ENCODE measurements at places on chromosomes 1 and 21. TPM values are rescaled to one million over a fixed set of nuclear protein-coding genes. Genes with fewer than 3 reads are reported as not detected.

The LRP8 gene
- 68.1 TPM for total RNA-seq

- no peaks in the 10 kb centered on the region for H3K27me3 ChIP-seq
- no peak overlapping the region for H3K27ac ChIP-seq
- H3K4me1 ChIP-seq = peaks cover 7% of the 10 kb centered on the region
- no peak overlapping the region for H3K4me3 ChIP-seq
- H3K36me3 ChIP-seq = no peaks in the 10 kb centered on the region
- no peak for DNase-seq
Measured at GRCh38 chr1:19390901-19391595, 78.9 kb downstream of the SLC66A1 start.

The CFAP141 gene
- total RNA-seq = not detected

GRCh38 chr1:54679706-54680105 is 36.0 kb upstream of the TTC4 start:
- H3K4me1 ChIP-seq = no peaks in the 10 kb centered on the region
- no peak for DNase-seq
- no peaks in the 10 kb centered on the region for H3K27me3 ChIP-seq

DNA sequence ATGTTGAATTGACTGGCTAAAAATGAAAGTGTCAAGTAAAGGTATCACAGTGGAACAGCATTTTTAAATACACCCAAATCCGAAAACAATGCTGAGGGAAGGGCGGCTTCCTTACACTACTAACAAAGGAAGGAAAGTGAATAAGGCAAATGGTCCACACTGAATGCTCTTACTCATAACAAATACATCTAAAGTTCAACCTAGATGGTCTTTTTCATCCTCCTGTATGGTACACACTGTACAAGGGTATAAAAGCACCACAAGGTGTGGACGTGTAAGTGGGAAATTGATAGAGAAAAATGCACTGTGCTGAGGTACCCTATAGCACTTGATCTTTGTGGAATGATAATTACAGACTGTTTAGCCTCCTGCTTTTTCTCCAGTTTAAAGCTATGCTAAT is 7.1 kb upstream of the PALMD start:
- no peaks in the 10 kb centered on the region for H3K36me3 ChIP-seq
- H3K4me1 ChIP-seq = peaks cover 2% of the 10 kb centered on the region
- no peaks in the 10 kb centered on the region for H3K27me3 ChIP-seq
- no peak overlapping the region for H3K27ac ChIP-seq
- no peak for DNase-seq

DNA sequence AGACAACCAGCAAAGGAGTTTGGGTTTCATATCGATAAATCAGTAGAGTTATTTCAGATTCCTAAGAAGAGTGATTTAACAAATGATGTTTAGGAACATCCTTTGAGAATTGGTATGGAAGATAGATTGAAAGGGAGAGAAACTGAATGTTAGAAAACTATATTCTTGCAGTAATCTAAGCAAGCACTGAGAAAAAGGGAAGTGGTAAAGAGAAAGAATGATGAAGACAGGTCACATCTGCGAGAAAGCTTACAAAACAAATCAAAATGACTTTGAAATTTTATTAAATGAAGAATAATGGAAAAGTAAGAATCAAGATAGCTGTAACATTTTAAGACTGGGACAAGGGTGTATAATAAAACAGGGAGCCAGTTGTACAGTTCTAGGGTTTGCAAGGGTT is 177.0 kb downstream of the HS2ST1 start:
- no peak for DNase-seq
- H3K27ac ChIP-seq = no peak overlapping the region
- no peaks in the 10 kb centered on the region for H3K4me1 ChIP-seq
- H3K4me3 ChIP-seq = no peak overlapping the region
- no peaks in the 10 kb centered on the region for H3K27me3 ChIP-seq
- no peaks in the 10 kb centered on the region for H3K36me3 ChIP-seq

DNA sequence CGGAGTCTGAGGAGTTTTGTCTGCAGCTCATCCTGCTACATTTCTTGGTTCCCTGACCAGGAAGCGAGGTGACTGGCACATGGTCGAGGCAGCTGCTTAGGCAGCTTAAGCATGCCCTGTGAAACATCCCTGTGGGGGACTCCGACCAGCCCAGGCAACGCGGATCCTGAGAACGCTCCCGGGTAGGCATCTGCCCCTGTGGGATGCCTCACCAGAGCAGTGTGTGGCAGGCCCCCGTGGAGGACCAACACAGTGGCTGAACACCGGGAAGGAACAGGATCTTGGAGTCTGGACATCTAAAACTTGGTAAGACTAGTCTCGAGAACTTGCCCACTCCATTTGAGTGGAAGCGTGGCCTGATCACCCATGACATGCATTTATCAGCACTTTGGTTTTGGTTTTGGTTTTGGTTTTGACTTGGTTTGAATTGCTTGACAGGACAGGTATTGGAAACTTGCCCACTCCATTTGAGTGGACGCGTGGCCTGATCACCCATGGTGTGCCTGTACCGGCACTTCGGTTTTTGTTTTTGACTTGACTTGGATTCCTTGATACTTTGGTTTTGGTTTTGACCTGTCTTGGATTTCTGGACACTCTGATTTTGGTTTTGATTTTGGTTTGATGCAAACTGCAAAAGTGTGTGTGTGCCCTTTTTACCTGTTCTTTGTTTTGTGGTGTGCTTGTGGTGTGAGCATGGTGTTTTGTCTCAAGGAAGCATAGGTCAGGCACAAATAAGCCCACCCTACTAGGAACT is 12.2 kb upstream of the NEK2 start:
- H3K4me1 ChIP-seq = no peaks in the 10 kb centered on the region
- H3K4me3 ChIP-seq = no peak overlapping the region
- DNase-seq = no peak
- no peaks in the 10 kb centered on the region for H3K27me3 ChIP-seq

The RIIAD1 gene
- not detected for total RNA-seq

DNA sequence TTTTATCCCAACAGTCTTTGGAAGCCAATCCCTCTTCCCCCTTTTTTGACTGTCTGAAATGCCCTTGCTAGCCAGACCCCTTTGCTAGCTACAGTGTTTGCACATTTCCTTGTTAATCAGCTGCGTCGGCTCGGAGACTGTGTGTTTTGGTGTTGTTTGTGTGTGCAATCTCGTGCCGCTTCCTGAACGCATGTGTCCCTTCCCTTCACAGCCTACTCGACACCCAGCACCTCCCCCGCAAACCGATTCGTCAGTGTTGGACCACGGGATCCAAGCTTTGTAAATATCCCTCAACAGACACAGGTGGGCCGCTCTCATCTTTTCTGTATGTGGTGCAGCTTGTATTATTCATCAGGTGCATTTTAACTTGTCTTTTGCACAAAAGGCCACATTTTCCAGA is 298.7 kb downstream of the TM2D1 start:
- H3K27me3 ChIP-seq = no peaks in the 10 kb centered on the region
- no peak overlapping the region for H3K4me3 ChIP-seq
- H3K27ac ChIP-seq = no peak overlapping the region
- no peaks in the 10 kb centered on the region for H3K36me3 ChIP-seq
- DNase-seq = no peak
- no peaks in the 10 kb centered on the region for H3K4me1 ChIP-seq

The MIXL1 gene
- total RNA-seq = 1.5 TPM

DNA sequence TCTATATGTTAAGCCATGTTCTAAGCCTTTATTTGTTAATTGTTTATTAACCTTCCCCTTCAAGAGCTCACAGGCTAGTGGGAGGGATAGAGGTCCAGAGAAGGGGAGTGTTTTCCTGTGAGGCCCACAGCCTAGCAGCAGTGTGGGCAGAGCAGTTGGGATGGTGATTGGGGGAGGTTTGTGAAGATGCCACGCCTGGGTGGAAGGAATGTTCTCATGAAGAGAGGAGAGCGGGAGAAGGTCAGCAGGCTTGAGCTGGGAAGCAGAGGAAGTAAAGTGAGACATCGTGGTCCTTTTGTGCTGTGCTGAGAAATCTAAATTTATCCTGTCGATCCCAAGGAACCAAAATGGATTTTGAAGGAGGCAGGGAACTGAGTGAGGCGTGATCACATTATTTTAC is 42.6 kb downstream of the TRAPPC10 start:
- H3K27me3 ChIP-seq = no peaks in the 10 kb centered on the region
- no peak overlapping the region for H3K4me3 ChIP-seq
- no peak for DNase-seq
- H3K4me1 ChIP-seq = no peaks in the 10 kb centered on the region
- no peak overlapping the region for H3K27ac ChIP-seq

DNA sequence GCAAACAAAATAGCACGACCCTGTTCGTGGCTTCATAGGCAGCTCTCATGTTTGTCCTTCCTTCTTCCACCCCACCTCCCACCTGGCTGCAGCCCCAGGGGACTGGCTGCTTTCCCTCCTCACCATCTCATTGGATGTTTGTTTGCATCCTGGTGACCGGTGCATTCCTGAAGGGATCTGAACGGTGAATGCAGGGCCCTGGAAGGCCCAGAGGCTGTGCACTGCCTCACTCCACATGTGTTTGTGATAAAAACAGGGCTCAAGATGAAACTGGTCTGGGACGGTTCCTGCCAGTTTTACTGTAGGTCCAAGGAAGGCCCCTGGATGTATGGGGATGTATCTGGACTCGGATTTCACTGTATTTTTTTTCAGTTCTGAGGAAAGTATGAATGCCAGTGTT is 42.8 kb downstream of the CNN3 start:
- H3K27me3 ChIP-seq = peaks cover 1% of the 10 kb centered on the region
- no peaks in the 10 kb centered on the region for H3K36me3 ChIP-seq

GRCh38 chr1:203251466-203251865 is 22.0 kb upstream of the CHIT1 start:
- no peak for DNase-seq
- H3K4me3 ChIP-seq = no peak overlapping the region
- no peaks in the 10 kb centered on the region for H3K36me3 ChIP-seq
- no peaks in the 10 kb centered on the region for H3K4me1 ChIP-seq

GRCh38 chr1:28921286-28921869 is 7.0 kb downstream of the EPB41 start:
- no peaks in the 10 kb centered on the region for H3K36me3 ChIP-seq
- no peak overlapping the region for H3K4me3 ChIP-seq

Data from H1 (cell line).